WTC11 (cell line): ENCODE measurements at places on chromosomes 7 and 10. TPM values are rescaled to one million over a fixed set of nuclear protein-coding genes. Genes with fewer than 3 reads are reported as not detected.

DNA sequence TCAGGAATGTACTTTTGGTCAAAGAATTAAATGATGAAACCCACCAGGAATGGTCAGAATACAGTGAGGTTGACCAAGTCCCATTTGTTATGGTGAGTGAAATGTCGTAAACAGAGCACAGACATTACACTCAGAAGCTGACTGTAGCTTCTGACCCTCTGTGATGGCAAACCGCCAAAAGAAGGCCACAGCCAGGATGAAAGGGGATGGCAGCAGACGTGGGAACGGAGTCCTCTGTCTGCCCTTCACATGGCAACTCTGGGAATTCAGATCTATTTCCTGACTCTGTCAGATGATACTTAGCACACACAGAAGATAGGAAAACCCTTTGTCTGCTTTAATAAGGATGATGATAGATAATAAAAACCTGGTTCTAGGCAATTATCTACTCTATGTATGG lies 757.1 kb downstream of the SORCS3 start:
- DNase-seq = no peak
- no peaks in the 10 kb centered on the region for H3K36me3 ChIP-seq
- H3K4me3 ChIP-seq = no peak overlapping the region
- H3K4me1 ChIP-seq = peaks cover 8% of the 10 kb centered on the region

GRCh38 chr7:150351587-150352194 lies 10.3 kb upstream of the RARRES2 start:
- no peaks in the 10 kb centered on the region; the same call in 1 of the 2 replicates for H3K36me3 ChIP-seq
- DNase-seq = no peak
- peaks cover 2% of the 10 kb centered on the region; the same call in 1 of the 2 replicates for H3K4me1 ChIP-seq

Gene RET
- total RNA-seq = 17.8 to 21.4 TPM (median 19.3 TPM) in 3 replicates

Gene NAMPT
- total RNA-seq = 88.0 to 99.1 TPM (median 91.7 TPM) in 3 replicates

- DNase-seq = no peak
- peaks cover 70% of the 10 kb centered on the region for H3K27me3 ChIP-seq
- no peaks in the 10 kb centered on the region for H3K36me3 ChIP-seq
- peak overlapping the region; percentile 75; the same call in 1 of the 2 replicates for H3K27ac ChIP-seq
- peaks cover 25% of the 10 kb centered on the region for H3K4me1 ChIP-seq
Measured at GRCh38 chr10:111370101-111370500, 293.3 kb downstream of the ADRA2A start.
